Myometrial cell (primary cell): ENCODE measurements at places on chromosomes 2 and 18. TPM values are rescaled to one million over a fixed set of nuclear protein-coding genes. Genes with fewer than 3 reads are reported as not detected.

The MYO7B gene
- total RNA-seq: under 0.01 TPM in 2 replicates

The RNF152 gene
- 2.1 and 4.3 TPM in 2 replicates for total RNA-seq

The CFAP221 gene
- under 0.01 TPM in 1 of 2 replicates, not detected in the other for total RNA-seq

The LPIN1 gene
- total RNA-seq: 72.7 and 75.8 TPM in 2 replicates

The ST6GAL2 gene
- total RNA-seq: 0.18 and 0.58 TPM in 2 replicates

The SNED1 gene
- 11.0 and 13.5 TPM in 2 replicates for total RNA-seq

The LRP2 gene
- not detected in 2 replicates for total RNA-seq
